Urinary bladder (tissue), 4 donors: ENCODE measurements at places on chromosomes 11 and 22.

- DNase-seq = no peak
Observed at GRCh38 chr11:68749229-68750123, 1.8 kb downstream of the TESMIN start.

DNA sequence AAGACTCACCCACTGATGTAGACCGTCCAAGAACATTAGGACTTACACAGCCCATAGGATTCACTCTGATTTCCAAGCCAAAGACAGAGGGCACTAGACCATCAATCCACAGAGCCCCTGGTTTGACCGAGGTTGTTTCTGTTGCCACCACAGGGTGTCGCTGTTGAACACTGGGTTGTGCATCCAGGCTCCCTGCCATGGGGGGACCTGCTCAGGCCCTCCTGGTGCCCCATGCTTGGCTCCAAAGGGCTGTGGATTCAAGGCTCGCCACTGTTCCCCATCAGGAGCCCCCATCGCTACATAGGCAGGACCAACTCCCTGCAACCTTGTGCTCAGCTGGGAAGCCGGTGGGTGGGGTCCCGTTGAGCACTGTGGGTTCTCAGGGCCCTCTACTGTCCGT, 128.0 kb upstream of the ANO1 start:
- no peak for DNase-seq

GRCh38 chr11:63952570-63952969, 13.8 kb downstream of the NAA40 start:
- DNase-seq = no peak

- DNase-seq = no peak
Observed at GRCh38 chr11:134901955-134902918, 490.2 kb upstream of the B3GAT1 start.

GRCh38 chr11:67371911-67372320, 1.5 kb downstream of the CLCF1 start:
- no peak for DNase-seq

DNA sequence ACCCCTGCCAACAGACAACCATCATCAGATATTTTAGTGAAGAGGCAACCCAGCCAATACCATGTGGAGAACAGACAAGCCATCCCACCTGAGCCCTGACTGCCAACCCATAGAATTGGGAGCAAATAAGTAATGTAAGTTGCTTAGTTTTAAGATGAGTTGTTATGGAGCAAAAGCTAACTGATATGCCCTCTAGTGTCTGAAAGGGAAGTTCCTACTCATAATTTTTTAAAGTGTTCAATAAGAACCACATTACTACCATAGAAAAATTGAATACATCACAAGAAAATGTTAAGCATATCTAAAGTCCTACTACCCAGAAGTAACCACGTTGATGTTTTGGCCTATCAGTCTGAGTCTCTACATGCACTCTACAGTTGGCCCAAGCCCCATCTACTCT, 50.8 kb upstream of the SLC36A4 start:
- no peak for DNase-seq

DNA sequence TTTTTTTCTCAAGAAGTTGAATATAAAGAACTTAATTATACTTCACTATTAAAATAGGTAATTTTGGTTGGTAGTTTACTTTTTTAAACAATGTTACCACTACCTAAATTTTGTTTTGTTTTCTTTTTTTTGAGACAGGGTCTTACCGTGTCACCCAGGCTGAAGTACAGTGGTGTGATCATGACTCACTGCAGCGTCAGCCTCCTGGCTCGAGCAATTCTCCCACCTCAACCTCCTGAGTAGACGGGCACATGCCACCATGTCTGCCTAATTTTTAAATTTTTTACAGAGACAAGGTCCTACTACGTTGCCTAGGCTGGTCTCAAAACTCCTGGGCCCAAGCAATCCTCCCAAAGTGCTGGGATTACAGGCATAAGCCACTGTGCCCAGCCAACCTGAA, 17.6 kb downstream of the SPCS2 start:
- DNase-seq = no peak

- peak; percentile 57 for DNase-seq
Observed at GRCh38 chr22:43090130-43090789, 1.1 kb upstream of the TTLL1 start.

DNA sequence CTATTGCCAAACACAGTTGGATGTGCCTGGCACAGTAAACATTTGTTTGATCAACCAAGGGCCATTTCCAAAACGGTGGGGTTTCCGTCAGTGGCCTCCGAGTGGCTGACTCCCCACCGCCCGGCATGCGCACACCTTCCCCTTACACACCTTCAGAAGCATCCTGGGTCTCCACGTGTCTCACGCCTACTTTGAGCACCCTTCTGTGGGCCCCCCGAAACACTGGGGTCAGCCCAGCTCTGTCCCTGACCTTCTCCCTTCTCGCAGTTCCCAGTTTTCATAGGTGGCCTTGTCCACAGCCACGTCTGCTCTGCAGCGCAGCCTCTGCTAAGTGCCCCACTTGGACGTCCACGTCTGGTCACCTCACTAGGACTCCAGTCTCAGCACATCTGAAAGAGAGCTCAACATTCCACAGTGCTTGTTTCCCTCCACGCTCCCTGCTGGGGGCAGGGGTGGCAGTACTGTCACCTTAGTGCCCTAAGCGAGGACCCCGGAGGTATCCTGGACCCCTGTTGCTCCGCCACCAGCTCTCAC, 13.2 kb upstream of the SHANK2 start:
- DNase-seq = no peak

GRCh38 chr11:60769811-60770210, 13.1 kb downstream of the MS4A15 start:
- DNase-seq = no peak

DNA sequence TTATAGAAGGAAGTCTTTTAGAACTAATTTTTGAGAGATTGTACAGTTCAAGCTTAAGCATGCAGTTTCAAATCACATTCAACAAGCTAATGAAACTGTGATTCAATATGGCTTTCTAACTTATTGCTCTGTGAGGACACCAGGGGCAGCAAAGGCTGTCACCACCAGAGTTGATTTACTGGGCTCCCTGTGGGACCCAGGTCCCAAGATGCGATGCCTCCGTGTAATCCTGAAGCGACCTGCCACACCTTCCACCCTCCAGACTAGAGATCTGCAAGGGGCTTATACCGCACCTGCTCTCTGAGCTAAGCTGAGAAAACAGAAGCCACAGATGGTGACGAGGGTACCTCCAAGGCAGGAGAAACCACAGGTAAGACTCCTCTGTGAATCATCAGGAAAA, 918 bp upstream of the OR51Q1 start:
- no peak for DNase-seq

DNA sequence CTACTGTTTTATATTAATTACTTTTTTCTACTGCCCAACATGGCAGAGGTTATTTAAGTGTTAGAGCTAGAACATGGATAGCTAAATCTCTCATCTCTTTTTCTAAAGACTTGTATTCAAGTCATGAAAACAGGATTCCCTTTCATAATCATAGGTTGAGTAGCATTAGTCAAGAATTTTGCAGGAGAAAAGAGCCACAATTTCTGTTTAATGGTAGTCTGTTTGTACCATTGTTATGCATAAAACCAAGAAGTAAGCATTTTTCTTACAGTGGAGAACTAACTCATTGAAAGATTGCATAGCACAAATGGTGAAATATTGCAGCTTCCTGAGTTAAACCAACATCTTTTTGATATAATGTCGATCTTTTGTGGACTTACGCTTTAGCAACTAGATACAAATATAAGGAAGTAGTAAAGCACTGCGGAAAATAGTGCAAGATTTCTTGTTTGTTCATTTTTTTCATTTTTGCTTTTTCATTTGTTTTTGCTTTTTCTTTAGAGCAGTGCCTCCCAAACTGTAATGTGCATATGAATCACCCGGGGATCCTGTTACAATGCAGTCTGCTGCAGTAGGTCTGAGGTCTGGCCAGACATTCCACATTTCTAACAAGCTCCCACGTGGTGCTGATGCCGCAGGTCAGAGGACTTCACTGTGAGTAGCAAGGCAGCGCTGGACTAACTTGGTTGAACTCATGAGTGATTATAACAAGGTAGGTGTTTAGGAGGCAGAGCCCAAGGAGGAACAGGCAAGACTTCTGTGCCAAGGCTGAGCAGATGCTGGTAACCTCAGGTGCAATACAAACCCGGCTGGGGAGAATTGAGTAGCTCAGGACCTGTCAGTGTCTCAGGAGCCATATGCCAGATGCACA, 4.6 kb downstream of the ETS1 start:
- DNase-seq = no peak

GRCh38 chr22:45188779-45189178, 25.1 kb downstream of the NUP50 start:
- no peak for DNase-seq

DNA sequence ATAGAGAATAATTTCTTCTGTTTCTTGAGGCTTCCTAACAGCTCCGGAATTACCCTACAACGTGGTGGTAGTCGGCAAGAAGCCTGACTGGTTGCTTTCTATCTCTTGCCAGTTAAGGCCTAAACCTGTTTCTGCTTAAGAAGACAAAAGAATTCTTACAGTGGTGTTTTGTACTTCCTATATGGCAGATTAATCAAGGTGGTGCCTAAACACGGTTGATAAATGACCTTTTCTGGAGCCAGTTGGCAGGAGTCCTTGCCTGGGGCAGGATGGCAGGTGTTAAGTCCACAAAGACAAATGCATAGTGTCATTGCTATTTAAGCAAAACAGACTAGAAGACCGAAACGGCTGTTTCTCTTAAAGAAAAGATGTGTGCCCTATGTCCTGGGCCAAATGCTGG, 9.9 kb downstream of the GVQW3 start:
- DNase-seq = no peak

DNA sequence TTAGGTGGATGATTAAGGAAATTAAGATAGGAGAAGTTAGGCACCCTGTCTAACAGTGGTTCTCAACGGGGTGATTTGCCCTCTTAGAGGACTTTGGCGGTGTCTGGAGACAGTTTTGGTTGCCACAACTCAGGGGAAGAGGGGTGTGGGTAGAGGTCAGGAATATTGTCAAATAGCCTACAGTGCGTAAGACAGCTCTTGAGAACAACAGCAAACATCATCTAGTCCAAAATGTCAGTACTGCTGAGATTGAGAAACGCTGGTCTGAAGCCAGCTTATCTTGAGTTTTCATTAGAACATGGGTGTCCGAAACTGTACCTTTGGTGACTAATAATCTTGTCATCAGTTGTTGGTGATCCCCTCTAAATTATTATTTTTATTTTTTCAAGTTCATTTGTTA, 38.4 kb downstream of the CECR2 start:
- DNase-seq = no peak

- no peak for DNase-seq
Observed at GRCh38 chr11:1156506-1157340, 1.0 kb upstream of the MUC5AC start.

DNA sequence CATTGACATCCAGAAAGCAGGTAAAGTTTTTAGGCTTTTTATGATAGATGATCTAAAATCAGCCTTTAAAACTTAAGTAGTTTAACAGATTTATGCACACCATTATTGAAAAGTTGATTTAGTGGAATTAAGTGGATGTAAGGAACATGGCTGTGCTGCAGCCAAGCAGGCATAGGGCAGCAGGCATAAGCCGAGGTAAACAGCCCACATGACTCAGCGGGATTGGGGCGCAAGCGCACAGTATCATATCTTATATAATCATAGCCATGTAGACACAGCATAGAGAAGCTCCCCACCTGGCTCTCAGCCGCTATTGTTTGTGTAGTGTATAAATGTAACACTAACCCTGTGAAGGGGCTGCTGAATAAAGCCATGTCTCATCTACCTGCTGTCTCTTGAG, 157.5 kb downstream of the WNT11 start:
- no peak for DNase-seq

DNA sequence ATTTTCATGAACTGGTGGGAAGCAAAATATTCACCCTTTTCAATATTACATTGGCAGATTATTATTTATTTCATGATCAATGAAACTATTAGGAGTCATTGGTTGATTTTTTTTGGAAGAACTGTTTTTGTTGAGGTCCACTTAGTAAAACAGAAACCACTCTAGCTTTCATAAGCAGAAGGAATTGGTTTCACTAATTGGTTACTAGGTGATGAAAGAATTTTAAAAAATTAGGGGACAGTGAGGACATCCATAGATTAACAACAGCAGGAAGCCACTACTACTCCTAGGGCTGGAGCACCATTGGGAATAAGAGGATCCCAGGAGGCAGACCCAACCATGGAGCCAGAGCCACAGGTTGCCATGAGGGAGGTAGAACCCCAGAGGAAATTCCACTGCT, 74.4 kb upstream of the KCNA4 start:
- DNase-seq = no peak

DNA sequence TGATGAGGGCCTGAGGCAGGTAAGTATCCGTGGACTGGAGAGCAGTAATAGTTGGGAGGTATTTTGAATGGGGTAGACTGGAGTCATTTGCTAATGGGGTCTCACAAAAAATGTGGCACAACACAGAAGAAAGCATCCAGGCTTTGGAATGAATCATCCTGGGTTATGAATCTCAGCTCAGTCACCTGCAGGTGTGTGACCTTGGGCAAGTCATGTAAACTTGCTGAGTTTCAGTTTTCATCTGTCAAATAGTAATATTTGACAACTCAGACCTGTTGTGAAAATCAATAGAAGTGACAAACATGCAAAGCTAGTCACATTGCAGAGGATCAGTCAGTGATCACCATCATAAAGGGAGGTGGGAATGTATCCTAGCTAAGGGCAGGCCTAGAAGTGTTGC, 232.0 kb upstream of the TENM4 start:
- no peak for DNase-seq

GRCh38 chr11:131422029-131422428, 51.6 kb downstream of the NTM start:
- DNase-seq = no peak

GRCh38 chr22:43085658-43086606, 3.3 kb downstream of the TTLL1 start:
- DNase-seq = no peak

DNA sequence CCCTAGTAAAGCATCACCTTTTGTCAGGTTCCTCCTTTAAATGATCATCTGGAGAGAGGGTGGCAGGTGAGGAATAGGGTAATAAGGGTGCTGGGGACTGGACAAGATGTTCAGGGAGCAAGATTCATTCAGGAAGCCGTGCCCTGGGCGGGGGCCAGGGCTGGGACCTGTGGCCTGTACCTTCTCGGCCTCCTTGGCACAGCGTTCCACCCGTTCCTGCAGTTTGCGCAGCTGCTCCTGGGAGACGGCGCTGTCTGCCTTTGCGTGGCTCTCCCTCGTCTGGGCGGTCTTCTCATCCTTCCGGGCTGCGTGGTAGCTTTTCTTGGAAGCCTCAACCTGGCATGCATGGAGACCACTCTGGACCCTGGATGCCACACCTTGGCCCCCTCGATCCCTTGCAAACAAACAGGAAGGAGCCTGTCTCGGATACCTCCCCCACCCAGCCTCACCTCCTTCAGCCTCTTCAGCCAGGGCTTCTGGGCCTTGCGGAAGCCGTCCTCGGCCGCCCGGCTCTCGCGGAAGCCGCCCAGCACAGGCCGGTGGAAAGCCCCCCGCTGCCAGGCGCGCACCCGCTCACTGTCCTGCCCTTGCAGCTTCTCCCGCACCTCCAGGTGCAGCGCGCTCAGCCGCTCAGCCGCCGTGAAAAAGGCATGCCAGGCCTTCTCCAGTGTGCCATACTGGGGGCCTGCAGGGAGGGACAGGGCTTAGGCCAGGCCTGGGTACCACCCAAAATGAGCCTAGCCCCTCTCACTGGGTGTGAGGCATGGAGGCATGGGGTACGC, 3.5 kb upstream of the ARFGAP2 start:
- DNase-seq = no peak
